ENCODE measurements at places on chromosomes 2 and 18.

DNA sequence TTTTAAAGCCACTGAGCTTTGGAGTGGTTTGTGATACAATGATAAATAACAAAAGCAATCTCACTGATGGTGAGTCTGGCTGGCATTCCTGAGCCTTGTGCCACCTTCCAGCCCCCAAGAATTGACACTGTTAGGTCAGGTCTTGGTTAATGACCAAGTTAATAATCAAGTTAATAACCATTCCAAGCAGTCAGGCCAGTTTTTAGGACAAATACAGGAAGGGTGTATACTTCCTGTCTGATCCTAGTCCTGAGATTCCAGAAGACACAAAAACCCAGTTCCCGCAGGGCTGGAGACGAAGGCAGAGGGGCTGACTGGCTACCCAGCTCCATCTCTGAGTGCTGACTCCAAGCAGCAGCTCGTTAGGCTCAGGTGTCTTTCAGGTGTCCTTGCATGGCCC is 74.6 kb upstream of the LAPTM4A start:
- no peak for DNase-seq

GRCh38 chr2:205994344-205994743 is 91.6 kb downstream of the INO80D start:
- DNase-seq = no peak

DNA sequence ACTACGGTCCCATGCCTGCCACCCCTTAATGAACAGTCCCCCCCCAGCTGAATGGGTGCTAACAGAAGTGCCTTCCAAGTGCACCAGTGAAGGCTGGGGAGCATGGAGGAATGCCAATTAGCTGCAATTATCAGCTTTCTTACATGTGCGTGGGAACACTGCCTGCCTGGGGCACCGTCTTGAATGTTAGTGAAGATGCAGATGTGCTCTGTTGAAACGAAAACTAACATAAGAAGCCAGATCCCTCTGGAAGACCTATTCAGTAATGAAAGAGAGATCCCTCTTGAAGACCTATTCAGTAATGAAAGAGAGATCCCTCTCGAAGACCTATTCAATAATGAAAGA is 154.5 kb downstream of the CLIP4 start:
- no peak for DNase-seq

DNA sequence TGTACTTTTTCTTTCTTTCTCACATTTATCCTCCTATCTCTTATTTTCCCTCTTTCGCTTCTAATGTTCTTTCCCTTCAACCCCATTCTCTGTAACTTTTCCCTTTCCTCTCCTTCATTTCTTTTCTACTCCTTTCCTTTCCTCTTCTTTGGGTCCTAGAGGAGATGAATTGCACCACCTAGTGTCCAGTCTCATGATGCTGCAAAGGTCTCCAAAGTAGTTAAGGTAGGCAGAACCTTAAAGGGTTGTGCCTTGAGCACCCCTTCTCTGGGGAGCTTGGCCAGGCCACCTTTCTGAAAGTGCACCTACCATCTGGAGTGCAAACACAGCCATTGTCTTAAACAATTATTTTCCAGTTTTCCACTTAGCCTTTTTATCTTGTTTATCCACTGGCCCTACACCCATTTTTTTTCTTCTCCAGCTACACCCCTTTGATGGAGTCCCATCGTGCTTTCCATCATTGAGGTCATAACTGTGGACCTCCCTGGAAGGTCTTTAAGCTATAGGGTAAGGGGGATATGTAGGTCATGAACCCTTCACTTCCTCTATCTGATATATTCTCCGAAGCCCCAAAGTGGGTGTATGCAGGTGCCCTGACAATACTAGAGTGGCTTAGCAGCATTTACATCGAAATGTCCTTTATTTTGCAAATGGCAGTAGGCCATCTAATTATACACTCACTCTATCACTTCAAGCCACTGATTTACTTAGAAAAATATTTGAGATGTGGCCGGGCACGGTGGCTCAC is 155.9 kb downstream of the ESCO1 start:
- no peak for DNase-seq

DNA sequence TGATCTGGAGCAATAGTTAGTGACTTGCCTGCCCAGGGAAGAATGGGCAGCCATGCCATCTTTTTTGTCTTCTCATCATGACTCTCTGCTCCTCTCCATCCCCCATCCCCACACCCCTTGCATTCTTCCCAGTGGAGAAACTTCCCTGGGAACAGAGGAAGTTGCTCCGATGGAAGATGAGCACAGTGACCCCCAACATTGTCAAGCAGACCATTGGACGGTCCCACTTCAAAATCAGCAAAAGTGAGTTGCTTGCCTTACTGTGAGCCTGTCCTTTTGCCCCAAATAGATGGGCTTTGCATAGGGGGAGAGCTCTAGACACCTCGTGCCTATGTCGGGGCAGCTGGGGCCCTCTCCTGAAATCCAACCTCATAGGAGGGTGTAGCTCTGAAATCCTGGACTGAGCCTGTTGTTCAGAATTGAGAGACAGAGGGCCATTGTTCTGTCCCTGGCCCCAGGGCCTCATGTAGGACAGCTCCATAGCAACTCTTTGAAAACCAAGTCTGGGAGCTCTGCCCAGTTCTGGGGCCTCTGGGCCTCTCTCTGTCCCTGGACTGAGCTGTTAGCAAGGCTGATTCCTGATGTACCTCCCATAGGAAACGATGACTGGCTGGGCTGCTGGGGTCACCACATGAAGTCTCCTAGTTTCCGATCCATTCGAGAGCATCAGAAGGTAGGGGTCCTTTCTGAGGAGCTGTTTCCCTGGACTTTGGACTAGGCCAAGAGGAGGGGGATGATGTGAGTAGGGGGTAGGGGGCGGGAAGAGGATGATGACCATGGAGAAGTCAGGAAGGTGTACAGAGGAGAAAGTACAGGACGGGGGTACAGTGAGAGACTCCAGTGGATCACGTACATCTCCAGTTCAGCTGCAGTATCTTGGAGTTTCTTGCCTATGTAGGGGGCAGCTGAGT is 35.2 kb downstream of the TTLL4 start:
- no peak for DNase-seq

DNA sequence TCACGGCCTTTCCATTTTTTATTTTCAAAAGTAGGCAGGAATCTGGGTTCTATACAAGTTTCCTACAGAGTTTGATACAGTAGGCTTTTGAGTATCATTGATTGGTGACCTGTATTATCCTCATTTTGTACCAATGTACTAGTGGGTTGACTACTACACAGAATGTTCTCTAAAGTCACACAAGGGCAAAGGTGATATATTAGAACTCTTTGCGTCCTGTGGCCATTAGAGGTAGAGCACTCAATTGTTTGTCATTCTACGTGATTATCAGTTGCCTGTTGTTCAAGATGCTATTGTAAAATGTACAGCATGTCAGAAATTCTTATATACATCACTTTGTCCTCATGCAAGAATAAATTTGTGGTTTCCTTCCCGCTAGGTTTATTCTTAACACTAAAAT is 24.8 kb downstream of the WDR75 start:
- no peak for DNase-seq

DNA sequence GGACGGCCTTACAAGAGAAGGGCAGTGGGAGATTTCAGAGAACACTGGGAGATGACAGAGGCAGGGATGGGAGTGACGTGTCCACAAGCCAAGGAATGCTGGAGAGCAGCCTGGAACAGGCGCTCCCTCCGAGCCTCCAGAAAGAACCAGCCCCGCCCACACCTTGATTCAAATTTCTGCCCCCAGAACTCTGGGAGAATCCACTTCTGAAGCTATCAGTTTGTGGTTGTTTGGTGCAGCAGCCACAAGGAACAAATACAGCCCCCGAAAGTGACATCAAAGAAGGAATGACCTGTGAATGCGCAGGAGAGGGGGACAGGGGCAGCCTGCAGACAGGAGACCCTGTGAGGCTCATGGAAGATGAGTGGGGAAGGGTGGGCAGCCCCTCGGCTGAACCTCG is 67.3 kb downstream of the TWIST2 start:
- DNase-seq = no peak

DNA sequence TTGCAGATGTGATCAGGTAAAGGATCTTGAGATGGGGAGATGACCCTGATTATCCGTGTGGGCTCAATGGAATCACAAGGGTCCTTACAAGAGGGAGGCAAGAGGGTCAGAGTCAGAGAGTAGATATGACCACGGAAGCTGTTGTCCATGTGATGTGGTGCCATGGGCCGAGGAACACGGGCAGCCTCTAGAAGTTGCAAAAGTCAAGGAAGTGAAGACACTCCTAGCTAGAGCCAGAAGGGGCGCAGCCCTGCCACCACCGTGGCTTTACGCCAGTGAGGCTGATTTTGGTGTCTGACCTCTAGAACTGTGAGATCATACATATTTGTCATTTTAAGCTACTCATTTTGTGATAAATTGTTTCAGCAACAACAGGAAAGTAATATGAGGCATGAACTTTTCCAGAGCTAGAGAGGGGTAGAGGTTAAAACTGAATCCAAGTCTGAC is 114.4 kb downstream of the CAPN13 start:
- no peak for DNase-seq

DNA sequence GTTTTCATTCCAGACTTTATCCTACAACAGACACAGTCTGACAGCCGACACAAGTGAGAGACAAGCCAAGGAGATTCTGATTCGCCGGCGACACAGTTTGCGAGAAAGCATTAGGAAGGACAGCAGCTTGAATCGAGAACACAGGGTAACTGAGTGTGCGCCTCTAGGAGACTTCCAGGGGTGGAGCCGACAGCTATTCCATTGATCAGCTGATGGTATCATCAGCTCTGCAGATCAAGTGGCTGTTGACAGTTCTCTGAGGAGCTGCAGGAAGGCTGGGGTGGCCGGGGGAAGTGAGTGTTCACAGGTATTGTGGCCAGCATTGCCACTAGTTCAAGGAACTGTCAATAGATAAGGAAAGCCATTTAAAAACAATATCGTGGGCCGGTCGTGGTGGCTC is 57.3 kb upstream of the TMEM182 start:
- no peak for DNase-seq

DNA sequence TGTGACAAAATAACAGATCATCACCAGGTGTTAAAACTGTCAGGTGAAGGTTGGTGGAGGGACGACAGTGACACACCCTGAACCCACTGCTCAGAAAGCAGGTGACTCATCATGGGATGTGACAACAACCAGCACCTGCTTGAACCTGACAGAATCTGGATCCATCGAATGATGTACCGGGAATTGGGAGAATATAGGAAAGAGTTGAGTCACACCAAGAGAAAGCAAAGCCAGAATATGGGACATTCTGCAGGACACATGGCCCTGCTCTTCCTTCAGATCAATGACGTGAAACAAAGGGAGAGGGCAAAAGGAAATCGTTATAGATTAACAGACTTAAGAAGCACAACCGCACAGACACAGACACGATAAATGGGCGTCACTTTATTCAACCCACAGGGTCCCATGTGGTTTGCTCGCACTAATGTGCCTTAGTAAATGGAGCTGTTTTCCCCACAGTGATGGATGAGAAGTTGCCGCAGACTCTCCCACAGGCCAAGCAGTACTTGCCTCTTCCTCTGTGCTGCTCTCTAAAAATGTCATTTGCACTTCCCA is 100.1 kb downstream of the CRACDL start:
- DNase-seq = no peak

- DNase-seq = no peak
Observed at GRCh38 chr18:73707035-73707434, 440.6 kb downstream of the FBXO15 start.

DNA sequence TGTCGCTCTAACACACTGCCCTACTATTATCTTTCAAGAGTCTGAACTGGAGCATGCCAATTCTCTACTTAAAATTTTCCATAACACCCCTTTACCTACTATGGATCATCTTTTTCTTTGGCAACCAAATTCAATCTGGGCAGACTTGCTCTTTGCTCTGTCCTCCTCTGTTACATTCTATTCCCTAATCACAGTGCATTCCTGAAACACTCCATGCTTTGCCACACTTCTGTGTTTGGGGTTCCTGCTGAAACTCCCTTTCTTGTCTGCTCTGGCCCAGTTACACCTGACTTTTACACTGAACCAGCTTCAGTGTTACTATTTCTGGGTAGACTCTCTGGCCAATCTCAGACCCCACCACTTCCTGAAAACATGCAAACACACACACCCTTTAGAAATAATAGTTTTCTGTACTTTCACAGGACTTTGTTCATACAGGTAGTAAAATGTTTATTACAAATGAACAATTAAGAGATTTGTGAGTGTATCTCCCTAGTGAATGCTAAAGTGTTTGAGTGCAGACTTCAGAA is 119.9 kb upstream of the DCC start:
- no peak for DNase-seq

- no peak for DNase-seq
Observed at GRCh38 chr18:60099709-60100108, 199.9 kb downstream of the PMAIP1 start.

Measured in epithelial cell of proximal tubule (primary cell).